IgD-negative memory B cell (primary cell): ENCODE measurements at places on chromosomes 2 and 18. TPM values are rescaled to one million over a fixed set of nuclear protein-coding genes. Genes with fewer than 3 reads are reported as not detected.

Gene MARS2
- 6.8 TPM for polyA plus RNA-seq

Gene RGPD4
- polyA plus RNA-seq = not detected

Gene NAT8
- not detected for polyA plus RNA-seq

Gene CASP10
- polyA plus RNA-seq = 14.9 TPM

Gene EMILIN2
- 2.9 TPM for polyA plus RNA-seq

Gene NEU2
- not detected for polyA plus RNA-seq

Gene FLACC1
- 0.64 TPM for polyA plus RNA-seq

Gene IL36RN
- polyA plus RNA-seq = not detected

Gene MC4R
- polyA plus RNA-seq = not detected

Gene RMC1
- 73.0 TPM for polyA plus RNA-seq
